ENCODE measurements at places on chromosomes 11 and 22.

DNA sequence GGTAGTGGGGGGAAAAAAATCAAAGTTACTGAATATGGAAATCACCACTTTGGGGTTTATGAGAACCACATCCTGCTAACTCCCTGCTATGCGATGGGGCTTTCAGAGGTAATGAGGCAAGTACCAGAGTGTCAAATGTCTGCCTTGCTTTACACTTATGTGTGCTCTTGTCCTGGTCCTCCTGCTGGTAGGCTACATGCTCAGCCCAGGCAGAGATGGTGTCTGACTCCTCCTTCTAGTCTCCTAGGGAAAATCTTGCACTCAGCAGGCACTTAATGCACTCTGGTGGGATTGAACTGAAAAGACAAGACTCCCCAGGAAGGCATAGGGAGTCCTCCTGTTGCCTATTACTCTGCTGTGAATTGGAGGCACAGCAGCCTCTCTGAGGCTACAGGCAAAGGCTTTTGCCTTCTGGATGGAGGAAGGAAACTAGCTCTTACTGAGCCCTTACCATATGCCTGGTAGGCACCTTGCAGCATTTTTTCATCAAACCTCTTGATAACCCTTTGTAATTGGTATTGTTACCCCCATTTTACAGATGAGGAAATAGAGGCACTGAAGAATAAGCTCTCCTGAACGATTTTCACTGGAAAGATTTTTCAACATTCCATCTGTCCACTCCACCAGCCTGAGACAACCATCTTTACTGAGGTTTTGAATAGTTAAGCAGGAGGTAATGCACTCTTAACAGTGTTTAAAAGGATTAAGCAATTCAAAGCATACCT lies 132.1 kb upstream of the PAX6 start:
- DNase-seq, result no peak

- DNase-seq, result no peak
Observed at GRCh38 chr11:109390752-109391151, 31.2 kb upstream of the C11orf87 start.

GRCh38 chr11:128297805-128298204 lies 289.6 kb downstream of the ETS1 start:
- no peak for DNase-seq

GRCh38 chr22:29697853-29698598 lies 21.8 kb upstream of the CABP7 start:
- no peak for DNase-seq
